ENCODE measurements at places on chromosomes 5 and 9.

- DNase-seq = no peak
Observed at GRCh38 chr5:149117970-149118369, 23.3 kb upstream of the ABLIM3 start.

DNA sequence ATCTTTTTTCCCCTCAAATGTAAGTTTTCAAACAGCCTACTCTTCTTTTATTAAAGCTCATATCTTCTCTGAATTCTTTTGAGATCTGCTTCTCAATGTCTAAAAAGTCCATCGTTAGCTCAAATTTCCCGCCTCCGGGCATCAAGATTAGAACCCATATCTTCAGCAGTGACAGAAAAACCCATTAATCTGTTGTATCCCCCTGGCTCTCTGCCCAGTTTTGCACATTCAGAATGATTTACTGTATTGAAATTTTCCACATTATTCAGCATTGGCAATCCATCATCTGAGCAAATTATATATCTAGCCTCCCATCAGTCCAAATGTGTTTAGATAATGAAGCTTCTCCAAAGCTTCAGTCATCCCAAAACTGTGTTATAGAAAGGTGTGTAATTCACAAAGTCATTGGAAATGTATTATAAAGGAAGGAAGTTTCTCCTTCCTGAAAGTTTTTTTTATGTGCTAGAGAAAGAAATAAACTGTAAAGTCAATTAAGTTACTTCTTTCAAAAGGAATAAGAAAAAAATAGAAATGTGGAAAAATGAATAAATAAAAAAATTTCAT lies 849.9 kb downstream of the MAT2B start:
- no peak for DNase-seq

DNA sequence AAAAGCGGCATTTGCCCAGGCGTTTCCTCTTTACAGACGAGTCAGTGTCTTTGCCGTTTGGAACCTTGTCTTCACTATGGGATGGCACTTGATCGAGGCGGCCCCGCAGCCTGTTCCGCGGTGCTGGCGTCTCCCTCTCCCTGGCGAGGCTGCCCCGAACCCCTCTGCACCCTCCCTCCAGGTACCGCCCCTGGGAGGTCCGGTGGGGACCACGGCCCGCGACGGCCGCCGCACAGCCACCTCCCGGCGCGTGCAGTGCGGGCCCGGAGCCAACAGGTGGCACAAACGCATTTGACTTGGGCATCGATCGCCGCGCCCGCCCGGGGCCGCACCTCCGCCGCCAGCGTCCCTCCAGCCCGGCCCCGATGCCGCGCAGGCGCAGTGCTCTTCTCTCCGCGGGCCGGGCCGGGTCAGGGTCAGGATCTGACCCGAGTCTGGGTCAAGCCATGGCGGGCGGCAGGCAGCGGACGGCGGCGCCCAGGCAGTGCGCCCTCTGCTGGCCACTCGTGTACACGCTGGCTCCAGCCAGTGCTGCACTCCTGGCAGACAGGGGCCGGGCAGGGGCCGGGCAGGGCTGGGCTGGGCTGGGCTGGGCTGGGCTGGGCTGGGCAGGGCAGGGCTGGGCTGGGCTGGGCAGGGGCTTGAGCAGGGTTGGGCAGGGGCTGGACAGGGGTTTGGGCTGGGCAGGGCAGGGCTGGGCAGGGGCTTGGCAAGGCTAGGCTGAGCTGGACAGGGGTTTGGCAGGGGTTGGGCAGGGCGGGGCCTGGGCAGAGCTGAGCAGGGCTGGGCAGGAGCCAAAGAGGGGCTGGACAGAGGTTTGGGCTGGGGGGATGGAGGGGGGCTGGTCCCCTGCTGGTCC lies 155.8 kb upstream of the IRX4 start:
- no peak for DNase-seq

GRCh38 chr9:127566351-127567001 lies 45.6 kb upstream of the STXBP1 start:
- DNase-seq = no peak

DNA sequence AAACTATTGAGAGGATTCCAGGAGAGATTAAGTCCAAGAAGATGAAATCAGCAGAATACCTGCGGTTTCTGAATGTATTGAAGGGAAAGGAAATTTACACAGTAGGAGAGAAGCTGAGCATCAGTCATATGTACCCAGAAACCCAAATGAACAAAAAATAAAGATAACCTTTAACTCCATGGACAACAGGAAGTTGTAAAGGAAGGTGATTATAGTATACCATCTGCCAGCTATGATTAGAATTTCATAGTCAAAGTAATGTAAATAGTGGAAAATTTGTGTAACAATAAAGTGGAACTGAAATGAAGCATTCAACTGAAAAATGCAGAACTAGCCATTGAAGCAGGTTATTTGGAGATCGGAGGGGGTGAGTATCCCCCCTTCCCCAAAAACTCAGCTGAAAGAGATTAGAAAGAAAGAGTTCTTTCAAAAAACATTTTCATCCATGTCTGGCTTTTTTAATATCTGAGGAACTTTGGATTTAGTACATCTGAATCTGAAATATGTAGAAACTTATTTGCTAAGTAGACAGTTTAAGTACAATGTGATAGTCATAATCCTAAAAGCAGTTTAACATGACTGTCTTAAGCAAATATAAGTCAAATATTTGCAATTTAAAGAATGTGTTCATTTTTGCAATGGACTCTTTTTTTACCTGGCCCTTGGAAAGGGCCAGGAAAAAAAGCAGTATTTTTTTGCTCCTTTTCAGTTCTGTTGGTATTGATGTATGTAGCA lies 58.4 kb downstream of the APC start:
- DNase-seq = no peak

DNA sequence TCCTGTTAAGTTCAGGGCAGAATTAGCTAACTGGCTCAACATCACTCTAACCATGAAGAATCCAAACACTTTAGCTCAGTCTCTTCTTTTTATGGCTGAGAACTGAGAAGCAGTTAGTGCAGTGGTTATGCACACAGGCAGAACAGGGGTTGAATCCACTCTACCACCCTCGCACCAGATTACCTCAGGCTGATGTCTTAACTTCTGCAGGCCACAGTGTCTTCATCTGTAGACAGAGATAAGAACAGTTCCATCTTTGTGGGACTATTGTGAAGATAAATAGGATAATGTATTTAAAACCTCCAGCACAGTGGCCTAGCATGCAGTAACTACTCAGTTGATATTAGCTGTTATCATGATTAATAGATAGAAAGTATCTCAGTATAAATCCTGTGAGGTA lies 54.8 kb downstream of the FAM114A2 start:
- DNase-seq = no peak

DNA sequence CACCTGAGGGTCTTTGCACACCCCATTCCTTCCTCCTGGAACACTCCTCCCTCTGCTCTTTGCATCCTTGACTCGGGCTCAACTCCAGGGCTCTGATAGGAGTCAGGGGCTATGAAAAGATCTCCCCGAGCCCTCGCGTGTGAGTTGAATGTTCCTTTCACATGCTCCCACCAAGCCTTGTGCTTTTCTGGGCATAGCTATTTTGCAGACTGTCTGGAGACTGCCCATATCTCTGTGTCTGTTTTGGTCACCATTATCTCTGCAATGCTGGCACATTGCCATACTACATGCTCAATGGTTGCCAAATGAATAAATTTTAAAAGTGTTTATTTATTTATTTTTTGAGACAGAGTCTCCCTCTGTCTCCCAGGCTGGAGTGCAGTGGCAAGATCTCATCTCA lies 56.9 kb upstream of the PLPP1 start:
- no peak for DNase-seq

DNA sequence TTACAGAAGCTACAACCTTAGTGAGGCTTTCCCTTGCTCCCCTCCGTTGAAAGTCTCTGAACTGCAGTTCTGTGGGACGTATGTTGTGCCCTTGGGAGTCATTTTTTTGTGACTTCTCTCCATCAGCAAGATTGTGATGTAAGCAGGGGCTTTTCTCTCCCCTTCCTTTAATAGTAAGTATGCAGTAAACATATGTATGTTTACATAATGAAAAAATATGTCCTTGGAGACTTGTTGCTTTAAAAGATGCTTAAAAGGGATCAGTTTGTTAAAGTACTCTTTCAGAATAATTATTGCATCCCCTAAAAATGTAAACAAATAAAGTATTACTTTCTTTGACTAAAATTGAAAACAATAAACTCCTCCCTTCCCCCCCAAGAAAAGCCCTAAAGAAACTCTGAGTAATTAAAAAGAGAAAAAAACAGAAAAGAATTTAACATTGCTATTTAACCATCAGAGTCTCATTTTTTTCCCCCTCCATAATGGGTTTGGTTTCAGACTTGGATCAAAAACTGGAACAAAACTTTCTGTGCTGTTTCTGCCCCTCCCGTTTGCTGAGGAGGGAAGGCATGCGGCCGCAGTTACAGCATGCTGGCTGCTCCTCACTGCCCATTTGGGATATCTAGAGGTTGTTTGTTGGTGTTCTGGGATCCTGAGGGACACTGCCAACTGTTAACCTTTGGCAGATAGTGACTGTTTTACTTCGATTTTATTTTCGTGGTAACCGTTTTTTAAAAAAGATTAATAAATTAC lies 40.2 kb downstream of the TRIO start:
- DNase-seq = no peak

- no peak for DNase-seq
Observed at GRCh38 chr9:89362647-89363310, 44.5 kb downstream of the SECISBP2 start.

- no peak for DNase-seq
Observed at GRCh38 chr5:1918488-1919208, 35.9 kb upstream of the IRX4 start.

DNA sequence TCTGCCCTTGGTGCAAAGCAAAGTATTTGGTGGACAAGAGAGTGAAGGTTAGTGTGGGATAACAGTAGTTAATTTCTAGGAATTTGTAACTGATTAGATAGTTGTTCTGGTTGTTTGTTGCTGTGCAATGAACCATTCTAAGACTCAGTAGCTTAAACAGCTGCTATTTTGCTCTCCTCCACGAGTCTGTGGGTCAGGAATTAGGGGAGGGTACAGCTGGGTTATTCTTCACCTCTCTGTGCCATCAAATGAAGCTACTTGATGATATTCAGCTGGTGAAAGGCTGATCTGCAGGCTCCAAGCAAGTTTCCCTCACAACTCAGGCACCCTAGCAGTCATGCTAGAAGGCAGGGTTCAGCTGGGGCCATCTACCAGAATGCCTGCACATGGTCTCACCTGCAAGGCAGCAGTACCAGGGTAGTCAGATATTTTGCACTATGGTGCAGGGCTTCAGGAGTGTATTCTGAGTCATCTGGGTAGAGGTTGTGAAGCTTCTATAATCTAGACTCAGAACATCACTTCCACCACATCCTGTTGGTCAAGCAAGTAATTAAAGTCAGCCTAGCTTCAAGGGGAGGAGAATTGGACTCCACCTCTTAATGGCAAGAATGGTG lies 159.5 kb upstream of the SLC28A3 start:
- no peak for DNase-seq

GRCh38 chr9:72412483-72413040 lies 47.6 kb upstream of the ZFAND5 start:
- no peak for DNase-seq

GRCh38 chr9:110447476-110447875 lies 109.8 kb upstream of the TXNDC8 start:
- DNase-seq = no peak

DNA sequence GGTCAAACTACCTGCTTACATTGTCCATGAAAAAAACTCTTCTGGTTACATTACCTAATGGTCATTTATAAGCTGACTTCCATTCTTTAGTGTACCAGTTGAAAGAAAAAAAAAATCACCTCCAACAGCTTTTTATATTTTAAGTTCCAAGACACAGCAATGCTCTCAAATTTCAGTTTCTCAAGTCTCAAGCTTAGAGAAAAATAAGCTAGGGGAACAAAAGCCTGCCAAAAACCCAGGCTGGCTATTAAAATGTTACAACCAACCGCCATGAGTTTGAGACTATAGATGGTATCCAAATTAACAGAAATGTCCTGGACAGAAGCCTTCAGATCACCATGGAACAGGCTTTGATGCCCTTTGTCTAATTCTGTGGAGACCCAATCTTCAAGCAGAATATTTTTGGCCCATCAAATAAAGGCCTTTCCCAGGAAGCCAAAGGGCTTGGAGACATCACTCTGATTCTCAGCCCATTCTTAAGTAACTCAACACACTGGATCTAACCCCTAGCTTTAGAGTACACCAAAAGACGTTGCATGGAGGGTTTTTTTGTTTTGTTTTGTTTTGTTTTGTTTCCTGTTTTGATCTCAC lies 343.7 kb downstream of the GLIS3 start:
- no peak for DNase-seq

DNA sequence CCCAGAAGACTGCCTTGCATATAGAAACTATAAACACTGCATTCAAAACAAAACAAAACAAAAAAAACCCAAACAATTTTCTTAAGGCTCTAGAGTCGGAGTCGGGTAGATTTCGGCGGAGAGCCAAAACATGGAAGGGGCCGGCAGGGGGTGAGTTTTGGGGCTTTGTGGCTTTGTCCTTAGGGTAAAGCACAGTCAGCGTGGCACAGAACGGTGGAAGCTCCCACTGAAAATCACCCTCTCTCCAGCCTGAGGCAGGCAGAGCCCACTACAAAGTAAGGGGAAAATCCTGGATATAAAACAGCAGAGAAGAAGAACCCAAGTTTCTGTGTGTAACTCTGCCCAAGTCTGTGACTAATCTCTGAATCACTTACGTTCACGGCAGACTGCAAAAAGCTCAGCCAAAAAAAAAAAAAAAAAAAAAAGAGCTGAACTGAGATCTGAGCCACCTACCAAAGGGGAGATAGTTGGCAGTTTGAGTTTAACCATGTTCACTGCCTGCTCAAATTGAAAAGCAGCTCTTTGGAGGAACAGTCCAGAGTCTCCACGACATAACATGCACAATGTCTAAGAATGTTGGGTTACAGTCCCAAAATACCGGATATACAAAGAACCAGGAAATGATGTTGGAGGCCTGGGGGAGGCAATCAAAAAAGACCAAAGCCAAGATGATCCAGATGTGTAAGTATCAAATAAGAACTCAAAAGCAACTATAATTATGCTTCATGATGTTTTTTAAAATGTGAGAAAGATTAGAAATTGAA lies 26.6 kb upstream of the OR2K2 start:
- DNase-seq = no peak

GRCh38 chr9:128026255-128026772 lies 40.8 kb downstream of the NAIF1 start:
- no peak for DNase-seq

DNA sequence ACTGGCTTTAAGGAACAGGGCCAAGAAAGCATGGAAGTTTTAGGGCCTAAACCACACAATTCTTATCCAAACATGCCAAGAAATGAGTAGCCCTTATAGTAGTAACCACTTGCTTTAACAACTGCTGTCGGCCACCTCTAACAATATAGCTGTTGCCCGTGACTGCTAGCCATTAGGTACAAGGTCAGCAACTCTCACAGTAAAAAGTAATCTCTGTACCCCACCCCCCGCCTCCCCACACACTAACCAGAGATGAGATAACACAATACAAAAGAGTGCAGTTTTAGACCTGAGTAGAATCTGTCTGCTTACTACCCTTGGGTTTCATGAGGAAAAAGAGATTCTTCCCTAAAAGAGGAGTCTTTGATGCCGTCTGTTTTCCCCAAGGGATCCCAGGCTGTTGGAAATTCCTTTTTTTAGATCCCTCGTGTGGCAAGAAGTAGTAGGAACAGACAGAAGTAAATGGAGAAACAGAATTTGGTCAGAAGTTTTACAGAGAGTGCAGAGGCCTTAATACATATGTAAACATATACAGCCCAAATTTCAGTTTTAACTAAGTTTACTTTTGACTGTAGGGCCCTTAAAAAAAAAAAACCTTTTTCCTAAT lies 94.3 kb downstream of the WDR41 start:
- no peak for DNase-seq

- DNase-seq = no peak
Observed at GRCh38 chr5:10315824-10316509, 8.3 kb upstream of the CMBL start.

GRCh38 chr5:102277144-102277543 lies 18.9 kb downstream of the SLCO4C1 start:
- DNase-seq = no peak
